ENCODE measurements at places on chromosomes 12 and 14.

GRCh38 chr12:49644620-49644994 lies 21.2 kb downstream of the PRPF40B start:
- DNase-seq: peak; percentile 88

- DNase-seq: no peak
Observed at GRCh38 chr12:107998863-107999262, 130.2 kb upstream of the WSCD2 start.

- DNase-seq: no peak
Observed at GRCh38 chr12:47862167-47862750, 42.5 kb downstream of the VDR start.

- no peak for DNase-seq
Observed at GRCh38 chr14:33404054-33404453, 465.4 kb downstream of the NPAS3 start.

DNA sequence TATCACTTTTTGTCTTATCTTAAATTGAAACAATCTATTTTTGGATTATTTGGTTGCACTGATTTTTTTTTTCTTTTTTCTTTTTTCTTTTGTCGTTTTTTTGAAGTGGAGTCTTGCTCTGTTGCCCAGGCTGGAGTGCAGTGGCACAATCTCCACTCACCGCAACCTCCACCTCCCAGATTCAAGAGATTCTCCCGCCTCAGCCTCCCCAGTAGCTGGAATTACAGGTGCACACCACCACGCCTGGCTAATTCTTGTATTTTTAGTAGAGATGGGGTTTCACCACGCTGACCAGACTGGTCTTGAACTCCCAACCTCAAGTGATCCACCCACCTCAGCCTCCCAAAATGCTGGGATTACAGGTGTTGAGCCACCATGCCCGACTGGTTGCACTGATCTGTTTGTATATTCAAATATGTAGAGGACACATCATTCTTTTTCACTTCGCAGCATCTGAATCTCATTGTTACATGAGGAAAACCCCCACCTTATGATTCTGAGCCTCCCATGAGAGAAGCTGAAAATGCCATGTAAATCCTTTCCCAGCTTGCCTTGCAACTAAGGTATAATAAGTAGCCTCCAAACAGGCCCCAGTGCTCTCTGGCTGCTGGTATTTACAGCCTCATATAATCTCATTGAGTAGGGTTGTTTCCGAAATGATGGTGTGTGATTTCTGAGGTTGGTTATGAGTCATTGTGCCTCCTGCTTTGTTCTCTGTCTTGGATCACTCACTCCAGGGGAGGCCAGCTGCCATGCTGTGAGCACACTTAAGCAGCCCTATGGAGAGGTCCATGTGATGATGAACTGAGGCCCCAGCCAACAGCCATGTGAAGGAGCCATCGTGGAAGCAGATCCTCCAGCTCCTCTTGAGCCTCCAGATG lies 5.2 kb upstream of the HSP90B1 start:
- DNase-seq: peak; percentile 87

- no peak for DNase-seq
Observed at GRCh38 chr14:61622051-61622450, 73.3 kb upstream of the HIF1A start.

DNA sequence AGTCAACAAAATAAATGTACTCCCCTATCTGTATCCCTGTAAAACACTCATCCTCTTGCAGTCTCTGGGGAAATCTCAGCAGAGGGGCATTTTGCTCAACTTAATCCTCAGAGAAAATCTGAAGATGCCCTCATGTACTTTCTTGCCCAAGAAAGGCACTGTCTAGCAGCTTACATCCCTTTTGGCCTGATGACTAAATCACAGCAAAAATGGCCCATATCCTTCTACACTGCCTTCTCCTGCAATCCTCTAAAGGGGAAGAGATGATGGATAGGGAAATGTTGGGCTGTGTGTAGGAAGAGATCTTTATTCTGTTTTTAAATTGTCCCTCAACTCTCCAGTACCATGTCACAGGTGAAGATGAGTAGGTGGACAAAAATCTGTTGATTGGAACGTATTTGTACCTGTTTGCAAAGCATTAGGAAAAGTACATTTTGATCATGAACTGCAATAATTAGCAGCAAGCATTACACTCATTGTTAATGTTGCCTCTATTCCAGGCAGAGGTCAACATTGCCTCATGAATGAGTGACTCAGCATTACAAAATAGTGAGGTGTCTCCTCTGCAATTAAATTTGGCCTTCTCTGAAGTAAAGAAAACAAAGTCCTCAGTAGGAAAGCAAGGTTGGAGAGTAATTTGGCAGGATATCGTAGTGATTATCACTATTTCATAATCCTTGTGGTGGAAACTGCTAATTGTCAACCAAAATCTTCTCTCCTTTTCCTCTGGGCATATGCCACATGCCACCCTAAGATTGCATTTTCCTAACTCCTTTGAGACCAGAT lies 172.4 kb upstream of the CAND1 start:
- no peak for DNase-seq

- no peak for DNase-seq
Observed at GRCh38 chr12:63525831-63526230, 142.5 kb downstream of the DPY19L2 start.

DNA sequence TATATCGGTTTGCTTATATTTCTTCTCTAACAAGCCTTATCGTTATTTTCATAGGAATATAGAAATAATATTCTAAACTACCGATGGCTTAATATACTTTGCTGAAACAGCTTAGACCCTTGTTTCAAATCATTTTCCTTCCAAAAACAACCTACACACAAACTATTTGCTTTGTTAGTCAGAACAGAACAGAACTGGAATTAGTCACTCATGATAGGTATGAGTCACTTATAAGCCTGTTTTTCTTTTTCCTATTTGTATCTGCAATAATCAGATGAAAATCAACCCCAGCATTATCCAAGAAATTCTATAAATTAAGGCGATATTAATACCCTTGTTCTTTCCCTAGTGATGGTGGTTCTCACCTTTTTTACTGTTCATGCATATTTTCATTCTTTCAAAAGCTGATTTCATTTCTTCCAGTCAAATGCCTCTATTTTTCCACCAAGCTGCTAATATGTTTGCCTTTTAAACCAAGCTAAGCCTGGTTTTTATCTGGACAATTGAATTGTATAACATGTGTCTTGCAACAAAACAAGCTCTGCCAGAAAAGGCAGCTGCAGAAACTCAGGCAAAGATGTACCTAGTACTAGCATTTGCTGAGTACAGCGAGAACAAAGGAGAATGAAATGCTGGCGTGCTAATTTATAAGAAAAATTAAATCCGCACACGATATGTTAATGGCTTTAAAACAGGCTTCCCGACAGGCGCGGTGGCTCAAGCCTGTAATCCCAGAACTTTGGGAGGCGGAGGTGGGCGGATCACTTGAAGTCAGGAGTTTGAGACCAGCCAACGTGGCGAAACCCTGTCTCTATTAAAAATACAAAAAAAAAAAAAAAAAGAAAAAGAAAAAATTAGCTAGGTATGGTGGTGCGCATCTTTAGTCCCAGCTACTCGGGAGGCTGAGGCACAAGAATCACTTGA lies 1418.2 kb downstream of the AACS start:
- DNase-seq: no peak

GRCh38 chr12:23008623-23009022 lies 383.7 kb downstream of the ETNK1 start:
- no peak for DNase-seq

GRCh38 chr12:82758749-82759330 lies 72.1 kb downstream of the TMTC2 start:
- no peak for DNase-seq

DNA sequence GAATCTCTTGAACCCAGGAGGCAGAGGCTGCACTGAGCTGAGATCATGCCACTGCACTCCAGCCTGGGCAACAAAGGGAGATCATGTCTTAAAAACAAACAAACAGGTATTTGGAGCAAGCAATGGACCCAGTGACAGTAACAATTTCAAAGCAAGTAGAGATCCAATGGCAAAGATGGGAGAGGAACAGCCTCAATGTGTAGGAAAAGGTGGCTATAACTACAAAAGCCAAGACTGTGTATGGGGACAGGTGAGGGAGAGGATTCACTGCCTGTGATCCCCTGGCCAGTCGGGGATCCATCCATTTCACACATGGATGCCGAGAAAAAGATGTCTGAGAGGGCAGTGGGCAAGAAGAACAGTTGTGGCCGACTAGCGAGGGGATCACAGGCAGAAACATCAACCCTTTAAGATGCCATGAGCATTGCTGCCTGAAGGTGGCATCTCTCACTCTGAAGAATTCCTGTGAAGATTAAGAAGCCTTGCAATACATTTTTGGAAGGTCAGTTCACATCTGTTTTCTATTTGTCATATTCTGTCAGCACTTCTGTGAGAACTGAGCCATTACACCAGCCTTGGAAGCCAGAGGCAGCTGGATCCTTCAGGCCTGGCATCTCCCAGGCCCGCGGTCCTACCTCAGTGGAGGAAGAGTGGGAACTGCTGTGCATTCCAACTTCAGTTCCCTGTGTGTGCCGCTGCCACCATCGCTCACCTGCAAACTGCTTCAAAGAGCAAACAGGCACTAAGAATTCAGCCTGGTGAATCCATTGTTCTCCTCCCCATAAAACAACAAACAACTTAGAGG lies 54.5 kb upstream of the FRS2 start:
- peak; percentile 91 for DNase-seq

- DNase-seq: peak; percentile 82
Observed at GRCh38 chr14:103546652-103547454, 15.6 kb downstream of the BAG5 start.

DNA sequence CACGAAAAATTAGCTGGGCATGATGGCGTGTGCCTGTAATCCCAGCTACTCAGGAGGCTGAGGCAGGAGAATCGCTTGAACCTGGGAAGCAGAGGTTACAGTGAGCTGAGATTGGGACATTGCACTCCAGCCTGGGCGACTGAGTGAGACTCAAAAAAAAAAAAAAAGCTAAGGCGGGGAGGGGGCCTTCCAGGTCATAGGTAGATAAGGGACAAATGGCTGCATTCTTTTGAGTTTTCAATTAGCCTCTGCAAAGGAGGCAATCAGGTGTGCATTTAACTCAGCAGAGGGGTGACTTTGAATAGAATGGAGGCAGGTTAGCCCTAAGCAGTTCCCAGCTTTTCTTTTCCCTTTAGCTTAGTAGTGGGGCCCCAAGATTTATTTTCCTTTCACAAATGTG lies 743 bp upstream of the AACS start:
- DNase-seq: no peak

- DNase-seq: no peak
Observed at GRCh38 chr12:64036414-64036813, 185.7 kb downstream of the KICS2 start.

GRCh38 chr12:6605421-6606330 lies 1.5 kb downstream of the CHD4 start:
- peak; percentile 68 for DNase-seq

DNA sequence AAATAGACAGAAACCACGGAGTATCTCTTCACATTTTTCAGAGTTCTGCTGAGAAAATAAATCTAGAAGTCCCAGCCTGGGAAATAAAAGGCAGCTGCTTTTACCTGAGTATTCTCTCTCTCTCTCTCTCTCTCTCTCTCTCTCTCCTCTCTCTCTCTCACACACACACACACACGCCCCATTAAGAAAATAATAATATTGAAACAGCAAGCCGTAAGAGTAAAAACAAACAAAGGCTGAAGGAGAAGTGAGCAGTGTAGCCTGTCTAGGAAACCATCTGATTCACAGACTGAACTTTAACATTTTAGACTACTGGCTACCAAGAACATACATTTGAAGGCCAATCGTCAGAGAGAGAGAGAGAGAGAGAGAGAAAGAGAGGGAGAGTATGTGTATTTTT lies 8.4 kb downstream of the PTHLH start:
- DNase-seq: no peak

GRCh38 chr12:29807129-29807528 lies 23.4 kb upstream of the TMTC1 start:
- DNase-seq: no peak

DNA sequence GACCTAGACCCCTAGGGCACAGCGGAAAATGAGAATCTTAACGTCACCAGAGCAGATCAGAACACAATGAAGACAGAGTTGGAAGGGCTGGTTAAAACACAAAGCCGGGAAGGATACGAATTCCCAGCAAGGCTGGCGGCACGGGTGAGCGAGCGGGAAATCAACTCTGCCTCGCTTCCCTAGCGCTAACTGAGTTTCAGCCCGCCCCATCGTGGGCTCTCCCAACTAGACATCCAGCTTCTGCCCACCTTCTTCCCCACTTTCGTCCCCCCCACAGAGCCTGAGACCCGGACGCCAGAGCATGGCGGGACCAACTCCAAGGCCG lies 377 bp downstream of the CCNT1 start:
- DNase-seq: no peak

DNA sequence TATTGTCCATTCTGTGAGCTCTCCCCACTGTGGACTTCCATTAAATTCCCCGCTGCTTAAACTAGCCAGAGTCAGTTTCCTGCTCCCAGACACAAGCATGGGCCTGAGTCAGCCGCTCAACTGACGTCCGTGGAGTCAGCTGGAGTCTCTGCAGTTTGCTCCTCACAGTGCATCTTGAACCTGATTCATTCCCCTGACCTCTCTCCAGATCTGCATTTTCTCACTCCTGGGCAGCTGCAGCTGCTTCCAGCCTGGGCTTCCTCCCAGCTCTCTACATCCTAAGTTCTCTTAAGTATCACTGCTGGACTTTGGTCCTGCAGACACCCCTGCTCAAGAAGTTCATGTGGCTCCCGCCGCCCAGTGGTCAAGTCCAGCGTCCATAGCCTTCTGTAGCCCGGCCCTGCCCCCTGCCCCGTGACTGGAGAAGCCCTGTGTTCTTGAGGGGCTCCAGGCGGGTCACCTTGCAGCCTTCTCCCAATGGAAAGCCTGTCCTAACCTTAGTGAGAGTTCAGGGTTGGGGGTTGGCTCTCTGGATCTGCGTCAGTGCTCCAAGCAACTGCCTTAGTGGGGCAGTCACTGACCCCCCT lies 20.0 kb downstream of the NFKBIA start:
- peak; percentile 85 for DNase-seq

DNA sequence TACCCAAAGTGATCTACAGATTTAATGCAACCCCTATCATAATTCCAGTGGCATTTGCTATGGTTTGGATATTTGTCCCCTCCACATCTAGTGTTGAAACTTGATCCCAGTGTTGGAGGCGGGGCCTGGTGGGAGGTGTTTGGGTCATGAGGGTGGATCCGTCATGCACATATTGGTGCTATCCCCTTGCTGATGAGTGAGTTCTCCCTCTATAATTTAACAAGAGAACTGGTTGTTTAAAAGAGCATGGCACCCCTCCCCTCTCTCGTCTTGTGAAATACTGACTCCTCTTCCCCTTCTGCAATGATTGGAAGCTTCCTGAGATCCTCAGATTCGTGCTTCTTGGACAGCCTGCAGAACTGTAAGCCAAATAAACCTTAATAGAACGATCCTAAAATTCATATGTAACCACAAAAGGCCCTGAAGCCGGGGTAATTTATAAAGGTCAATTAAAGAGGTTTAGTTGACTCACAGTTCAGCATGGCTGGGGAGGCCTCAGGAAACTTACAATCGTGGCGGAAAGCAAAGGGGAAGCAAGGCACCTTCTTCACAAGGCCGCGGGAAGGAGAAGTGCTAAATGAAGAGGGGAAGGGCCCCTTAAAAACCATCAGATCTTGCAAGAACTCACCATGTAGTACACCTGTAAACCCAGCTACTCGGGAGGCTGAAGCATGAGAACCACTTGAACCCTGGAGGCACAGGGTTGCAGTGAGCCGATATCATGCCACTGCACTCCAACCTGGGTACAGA lies 41.2 kb downstream of the SLC39A9 start:
- no peak for DNase-seq

All from islet precursor cell (in vitro differentiated cells).